Activated naive CD8-positive, alpha-beta T cell treated with anti-CD3 and anti-CD28 coated beads for 36 hours (primary cell): ENCODE measurements at places on chromosomes 12 and 14.

DNA sequence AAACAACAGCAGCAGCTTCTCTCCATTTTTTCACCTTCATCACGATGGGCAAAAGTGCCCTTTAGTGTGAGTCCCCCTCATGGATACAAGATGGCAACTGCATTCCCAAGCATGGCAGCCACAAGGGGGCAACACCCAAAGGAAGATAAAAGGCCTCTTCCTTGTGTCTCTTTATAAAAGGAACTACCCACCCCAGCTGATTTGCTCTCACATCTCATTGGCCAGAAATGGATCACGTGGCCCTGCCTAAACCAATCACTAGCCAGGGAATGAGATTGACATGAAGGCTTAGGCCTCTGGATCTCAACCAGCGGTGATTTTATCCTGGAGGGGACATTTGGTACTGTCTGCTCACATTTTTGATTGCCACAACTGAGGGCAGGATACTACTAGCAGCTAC lies 21.9 kb upstream of the IFT81 start:
- DNase-seq, result peak; percentile 55

DNA sequence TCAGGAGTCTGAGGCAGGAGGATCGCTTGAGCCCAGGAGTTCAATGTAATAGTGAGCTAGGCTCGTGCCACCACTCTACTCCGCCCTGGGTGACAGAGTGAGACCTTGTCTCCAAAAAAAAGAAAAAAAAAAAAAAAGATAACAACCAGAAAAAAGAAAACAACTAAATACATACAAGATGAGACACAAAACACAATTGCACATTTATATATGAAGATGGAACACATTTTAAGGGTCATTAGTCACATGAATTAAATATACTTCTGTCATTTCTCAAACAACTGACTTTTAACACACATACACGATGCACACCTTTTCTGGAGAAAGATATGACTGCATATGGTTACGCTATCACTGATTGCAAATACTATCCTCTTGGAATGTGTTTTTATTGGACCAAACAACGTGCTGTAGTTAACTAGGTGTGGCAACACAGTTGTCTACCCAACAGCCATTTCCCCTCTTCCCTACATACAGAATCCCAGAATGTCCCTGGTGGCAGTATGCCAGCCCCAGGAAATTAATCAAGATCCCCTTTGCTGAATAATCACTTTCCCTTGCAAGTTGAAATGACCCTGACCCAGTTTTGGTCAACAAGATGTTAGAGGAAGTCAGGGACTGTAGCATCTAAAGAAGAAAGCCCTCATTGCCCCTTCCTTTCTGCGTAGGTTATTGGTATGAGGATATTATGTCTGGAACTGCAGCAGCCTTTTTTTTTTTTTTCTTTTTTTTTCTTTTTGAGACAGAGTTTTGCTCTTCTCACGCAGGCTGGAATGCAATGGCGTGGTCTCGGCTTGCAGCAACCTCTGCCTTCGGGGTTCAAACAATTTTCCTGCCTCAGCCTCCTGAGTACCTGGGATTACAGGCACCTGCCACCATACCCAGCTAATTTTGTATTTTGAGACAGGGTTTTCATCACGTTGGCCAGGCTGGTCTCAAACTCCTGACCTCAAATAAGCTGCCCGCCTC lies 5.6 kb upstream of the MYL6B start:
- no peak for DNase-seq

DNA sequence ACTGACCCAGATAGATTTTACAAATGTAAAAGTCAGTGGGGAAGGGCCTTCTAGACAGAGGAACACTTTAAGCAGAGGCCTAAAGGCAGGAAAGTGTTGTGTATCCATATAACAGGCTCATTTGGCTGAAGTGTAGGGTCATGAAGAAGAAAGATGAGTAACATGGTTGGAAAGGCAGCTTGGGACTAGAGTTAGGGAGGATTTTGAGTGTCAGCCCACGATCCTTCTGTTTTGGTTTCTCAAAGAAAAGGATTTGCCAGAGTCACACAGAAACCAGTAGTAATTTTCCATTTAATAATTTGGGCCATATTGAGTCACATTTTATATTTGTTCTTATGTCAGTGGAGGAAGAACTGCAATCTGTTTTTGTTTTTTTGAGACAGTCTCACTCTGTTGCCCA lies 76.4 kb downstream of the ZC3H14 start:
- no peak for DNase-seq

DNA sequence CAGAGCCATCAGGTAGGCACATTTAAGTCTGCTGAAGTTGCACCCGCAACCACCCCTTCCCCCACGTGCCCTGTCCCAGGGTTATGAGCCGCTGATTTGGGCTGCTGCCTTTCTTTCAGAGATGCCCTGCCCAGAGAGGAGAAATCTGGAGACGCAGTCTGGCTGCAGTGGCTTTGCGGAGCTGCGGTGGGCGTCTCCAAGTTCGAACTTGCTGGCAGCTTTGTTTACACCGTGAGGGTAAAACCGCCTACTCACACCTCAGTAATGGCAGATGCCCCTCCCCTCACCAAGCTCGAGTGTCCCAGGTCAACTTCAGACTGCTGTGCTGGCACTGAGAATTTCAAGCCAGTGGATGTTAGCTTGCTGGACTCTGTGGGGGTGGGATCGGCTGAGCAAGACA lies 14.7 kb downstream of the PTCSC3 start:
- no peak for DNase-seq

DNA sequence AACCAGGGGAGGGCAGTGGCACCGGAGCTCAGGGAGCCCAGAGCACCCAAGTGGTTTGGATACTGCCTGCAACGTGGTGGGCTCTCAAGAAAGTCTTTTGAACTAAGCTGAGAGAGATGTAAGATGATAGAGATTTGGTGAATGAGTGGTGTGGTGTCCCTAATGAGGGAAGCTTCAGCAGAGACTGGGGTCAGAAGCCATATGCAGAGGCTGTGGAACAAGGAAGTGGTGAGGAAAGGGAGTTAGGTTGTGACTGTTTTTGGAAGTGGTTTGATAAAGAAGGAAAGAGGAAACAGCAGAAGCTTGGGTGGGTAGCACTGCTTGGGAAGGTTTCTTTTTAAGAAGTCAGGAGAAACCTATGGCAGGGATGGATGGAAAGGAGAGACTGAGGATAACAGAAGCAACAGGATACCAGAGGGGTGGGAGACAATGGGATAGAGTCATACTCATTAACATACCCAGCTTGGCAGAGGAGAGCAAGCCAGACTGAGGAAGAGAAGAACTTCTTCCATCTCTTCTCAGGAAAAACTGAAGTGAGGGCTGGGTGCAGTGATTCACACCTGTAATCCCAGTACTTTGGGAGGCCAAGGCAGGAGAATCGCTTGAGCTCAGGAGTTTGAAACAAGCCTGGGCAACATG lies 24.1 kb downstream of the SLC4A8 start:
- no peak for DNase-seq

DNA sequence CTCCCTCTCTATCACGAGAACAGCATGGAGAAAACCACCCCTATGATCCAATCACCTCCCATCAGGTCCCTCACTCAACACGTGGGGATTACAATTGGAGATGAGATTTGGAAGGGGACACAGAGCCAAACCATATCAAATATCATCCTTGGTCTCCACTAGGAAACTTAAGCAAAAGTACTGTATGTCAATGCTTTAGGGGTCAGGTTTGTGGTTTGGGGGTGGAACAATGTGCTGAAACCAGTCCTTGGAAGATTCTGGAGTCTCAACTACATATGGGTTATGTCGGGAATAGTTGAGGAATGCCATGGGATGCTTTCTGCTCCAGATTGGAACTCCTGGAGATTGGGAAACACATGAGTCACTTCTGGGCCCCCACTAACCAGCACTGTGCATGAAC lies 48.3 kb upstream of the CCDC63 start:
- DNase-seq, result no peak

GRCh38 chr12:3341594-3341993 lies 149.4 kb upstream of the PRMT8 start:
- DNase-seq, result no peak

DNA sequence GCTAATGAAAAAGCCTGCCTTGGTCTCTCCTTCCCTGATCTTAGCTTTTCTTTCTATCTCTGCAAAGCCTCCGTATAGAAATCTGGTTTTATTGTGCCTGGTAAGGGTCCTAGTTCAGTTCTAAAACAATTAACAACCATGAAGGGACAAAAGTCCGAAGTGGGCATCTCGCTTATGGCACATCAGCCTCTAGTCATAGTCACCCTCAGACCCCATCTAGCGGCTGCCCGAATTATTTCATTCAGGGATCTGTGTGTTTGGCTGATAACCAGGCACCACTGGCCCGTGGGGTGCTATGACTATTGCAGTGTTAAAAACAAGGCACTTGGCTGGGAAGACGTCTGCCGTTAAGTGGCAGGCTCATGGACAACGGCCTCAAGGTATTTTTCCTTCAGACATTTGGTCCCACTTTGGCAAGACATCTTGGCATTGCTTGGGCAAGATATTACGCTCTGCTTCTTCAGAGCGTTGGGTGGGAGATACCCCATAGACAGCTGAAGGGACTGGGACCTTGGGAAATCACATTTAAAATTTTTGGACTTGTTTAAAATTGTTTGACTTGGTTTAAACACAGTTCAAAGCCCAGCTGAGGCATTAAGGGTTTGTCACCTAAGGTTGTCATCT lies 87.1 kb downstream of the SINHCAF start:
- peak; percentile 54 for DNase-seq

- DNase-seq, result no peak
Measured at GRCh38 chr12:14313379-14314138, 51.9 kb upstream of the ATF7IP start.

DNA sequence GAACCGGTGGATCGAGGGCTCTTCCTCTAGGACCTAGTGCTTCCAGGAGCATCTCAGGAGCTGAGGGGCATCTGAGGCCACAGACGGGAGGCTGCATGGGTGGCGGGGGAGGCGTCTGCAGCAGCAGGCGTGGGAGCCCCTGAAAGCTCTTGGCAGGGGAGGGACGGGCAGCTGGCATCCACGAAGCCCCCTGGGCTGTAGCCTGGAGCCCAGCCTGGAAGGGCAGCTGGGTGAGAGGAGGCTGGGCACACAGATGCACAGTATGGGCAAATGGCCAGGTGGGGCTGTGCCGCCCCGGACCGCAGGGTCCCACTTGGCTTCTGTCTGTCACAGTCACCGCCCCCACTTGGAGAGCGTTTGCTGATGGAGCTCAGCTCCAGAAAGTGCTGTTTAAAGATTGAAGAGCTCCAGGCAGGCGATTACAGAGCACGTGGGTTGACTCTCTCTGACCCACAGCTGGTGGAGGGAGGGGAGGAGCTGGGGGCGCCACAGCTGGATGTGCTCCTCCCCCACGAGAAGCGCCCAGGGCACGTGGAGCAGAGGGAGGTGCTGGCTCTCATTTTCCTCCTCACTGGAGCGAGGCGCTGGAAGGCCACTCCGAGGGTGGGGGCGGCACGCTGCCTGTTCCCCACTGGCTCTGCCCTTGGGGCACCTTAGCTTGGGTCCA lies 155.0 kb upstream of the C14orf180 start:
- DNase-seq, result no peak

DNA sequence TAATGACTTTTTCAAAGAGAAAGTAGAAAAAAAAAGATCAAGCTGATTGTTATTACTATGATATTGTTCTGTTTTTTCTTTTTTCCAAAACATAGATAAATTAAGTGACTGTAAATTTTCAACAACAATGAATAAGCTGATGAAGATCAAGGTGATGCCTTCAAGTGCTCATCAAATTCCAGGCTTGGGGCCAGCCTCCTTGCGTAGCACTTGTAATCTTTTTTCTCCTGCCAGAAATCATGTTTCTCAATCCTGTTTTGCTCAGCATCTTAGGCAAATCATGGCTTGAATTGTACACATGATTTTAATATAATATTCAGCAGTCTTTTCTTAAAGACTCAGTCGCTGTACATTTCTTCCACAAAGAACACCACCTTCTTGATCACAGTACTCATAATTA lies 333.2 kb downstream of the NPAS3 start:
- DNase-seq, result no peak

DNA sequence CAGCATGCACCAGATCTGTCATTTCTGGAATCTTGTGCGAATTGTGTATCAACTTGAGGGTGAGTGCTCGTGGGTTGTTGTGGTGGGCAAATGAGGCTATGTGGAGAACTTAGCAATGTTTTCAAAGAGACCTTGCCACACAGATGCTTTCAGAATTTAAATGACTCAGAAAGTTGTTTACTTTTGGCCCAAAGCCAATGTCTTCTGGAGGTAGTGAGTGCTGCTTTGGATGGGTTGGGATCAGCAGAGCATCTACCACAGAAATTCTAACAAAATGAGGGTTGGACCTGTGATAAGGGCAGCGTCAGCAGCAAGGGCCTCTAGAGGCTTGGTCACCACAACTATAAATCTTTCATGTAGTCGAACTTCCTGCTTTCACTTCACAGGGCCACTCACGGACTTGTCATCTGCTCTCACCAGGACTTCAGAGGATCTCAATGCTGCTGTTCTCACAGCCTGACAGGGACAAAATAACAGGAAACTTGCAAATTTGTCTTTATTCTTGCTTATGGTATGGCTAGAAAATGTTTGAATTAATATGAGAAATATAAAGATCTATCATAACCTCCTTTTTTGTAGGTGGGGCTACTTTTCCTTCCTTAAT lies 111.4 kb downstream of the DACT1 start:
- DNase-seq, result peak; percentile 35

DNA sequence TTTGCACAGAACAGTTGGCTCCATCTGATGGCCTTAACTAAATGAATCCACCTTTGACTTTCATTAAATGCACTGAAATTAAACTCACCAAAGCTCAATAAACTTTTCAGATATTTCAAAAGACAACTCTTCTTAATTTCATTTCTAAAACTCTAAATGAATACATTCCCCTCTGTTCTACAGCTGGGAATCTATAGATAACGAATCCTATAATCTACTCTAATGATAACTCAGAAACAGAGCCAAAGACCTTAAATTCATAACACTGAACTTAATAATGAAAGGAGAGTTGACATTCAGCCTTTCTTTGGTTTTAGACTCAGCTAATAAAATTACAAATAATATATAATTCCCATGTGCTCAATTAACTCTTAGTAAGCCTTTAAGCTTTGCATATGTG lies 150.5 kb downstream of the KCNH5 start:
- no peak for DNase-seq

DNA sequence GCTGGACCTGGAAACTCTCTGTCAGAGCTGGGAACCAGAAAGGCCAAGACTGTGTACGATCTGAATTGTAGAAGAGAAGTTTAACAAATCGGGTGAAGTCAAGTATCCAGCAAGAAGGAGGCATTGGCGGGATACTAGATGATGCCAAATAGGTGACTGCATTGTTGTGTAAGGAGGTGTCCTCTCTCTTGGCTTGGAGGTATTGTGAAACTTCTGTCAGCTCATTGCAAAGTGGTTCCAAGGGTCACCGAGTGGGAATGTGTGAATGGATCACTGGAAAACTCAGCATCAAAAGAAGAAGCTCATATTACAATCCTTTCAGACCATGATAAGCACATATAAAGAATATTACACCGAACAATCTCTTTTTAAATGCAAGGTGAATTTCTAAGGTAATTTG lies 11.7 kb downstream of the NAV3 start:
- DNase-seq, result no peak

GRCh38 chr12:115343601-115344000 lies 659.6 kb upstream of the TBX3 start:
- no peak for DNase-seq
